ENCODE measurements at places on chromosomes 5 and 9.

DNA sequence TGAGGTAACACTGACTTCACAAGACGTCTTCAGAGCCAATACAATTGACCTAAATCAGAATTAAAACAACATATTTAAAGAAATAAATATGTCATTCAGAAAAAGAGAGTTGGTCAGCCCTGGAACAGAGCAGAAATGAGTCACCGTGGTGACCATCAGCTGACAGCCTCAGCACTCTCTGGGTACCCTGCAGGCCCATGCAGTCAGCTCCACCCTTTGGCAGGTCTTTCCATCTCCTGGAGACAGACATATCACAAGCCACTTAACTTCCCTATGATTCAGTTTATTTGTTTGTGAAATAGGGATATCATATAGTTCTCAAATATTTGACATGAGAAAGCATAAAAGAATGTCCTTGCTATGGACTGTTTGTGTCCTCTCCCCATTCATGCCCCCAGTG is 151.6 kb upstream of the MEF2C start:
- no peak for DNase-seq

GRCh38 chr5:1830571-1831228 is 29.5 kb downstream of the NDUFS6 start:
- DNase-seq: no peak

DNA sequence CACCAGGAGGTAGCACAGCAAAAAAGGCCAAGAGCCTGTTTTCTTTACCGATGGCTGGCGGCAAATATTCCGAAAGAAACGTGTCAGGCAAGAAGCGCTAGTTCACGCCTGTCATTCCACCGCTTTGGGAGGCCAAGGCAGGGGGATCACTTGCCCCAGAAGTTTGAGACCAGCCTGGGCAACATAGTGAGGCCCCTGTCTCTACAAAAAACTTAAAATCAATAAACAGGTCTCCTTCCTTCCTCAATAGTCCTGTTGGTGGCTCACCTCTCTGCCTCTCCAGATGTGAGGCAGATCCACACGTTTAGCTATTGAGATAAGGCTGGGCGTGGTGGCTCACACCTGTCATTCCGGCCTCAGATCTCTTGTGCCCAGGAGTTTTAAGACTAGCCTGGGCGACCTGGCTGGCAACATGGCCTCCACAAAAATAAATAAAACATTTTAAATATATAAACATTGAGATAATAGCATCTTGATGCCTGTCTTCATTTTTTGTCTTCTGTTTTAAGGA is 1.3 kb upstream of the TMEM250 start:
- DNase-seq: no peak

- DNase-seq: no peak
These were observed 16.1 kb upstream of the CRB2 start for GRCh38 chr9:123339666-123340510.

GRCh38 chr9:12464910-12465512 is 228.2 kb upstream of the TYRP1 start:
- no peak for DNase-seq

- DNase-seq: no peak
These were observed 14.7 kb upstream of the MLLT3 start for GRCh38 chr9:20636888-20637440.

- no peak for DNase-seq
These were observed 4.5 kb upstream of the SET start for GRCh38 chr9:128684325-128685199.

DNA sequence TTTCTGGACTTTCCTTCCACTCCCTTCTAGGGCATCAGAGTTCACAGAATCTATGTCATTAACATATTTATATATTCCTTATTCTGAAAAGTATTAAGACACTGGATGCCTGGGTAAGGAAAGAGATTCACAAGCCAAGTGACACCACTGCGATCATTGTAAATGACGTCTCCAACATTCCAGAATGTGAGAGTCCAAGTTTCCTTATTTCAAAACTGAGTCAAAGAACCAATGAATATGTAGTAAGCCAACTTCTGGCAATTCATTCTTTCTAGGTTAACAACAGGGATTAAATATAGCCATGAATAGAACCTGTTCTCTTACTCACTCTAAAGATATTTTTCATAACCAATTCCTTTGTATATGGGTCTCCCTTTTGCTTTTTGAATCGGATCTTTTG is 18.1 kb downstream of the RAI14 start:
- DNase-seq: no peak
